Transverse colon (tissue), 4 donors: ENCODE measurements at places on chromosomes 12 and 14. TPM values are rescaled to one million over a fixed set of nuclear protein-coding genes. Genes with fewer than 3 reads are reported as not detected.

DNA sequence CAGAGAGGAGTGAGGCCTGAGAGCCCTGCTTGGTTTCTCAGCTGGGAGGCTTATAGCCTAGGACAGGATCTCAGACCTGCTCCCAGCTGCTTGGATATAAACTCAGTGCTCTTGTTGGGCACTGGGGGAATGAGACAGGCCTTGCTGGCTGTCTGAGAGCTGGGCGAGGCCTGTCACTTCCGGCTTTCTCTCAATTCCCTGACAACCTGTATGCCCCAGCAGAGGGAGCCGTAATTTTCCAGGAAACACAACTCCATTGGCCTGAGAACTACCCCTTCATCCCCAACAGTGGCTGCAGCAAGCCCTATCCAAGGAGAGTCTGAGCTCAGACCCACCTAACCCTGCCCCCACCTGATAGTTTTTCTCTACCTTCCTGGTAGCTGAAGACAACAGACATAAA lies 258.3 kb upstream of the STXBP6 start:
- no peak overlapping the region for H3K4me3 ChIP-seq
- H3K36me3 ChIP-seq: no peaks in the 10 kb centered on the region
- no peaks in the 10 kb centered on the region for H3K4me1 ChIP-seq
- no peak overlapping the region for H3K27ac ChIP-seq
- DNase-seq: peak; percentile 39

DNA sequence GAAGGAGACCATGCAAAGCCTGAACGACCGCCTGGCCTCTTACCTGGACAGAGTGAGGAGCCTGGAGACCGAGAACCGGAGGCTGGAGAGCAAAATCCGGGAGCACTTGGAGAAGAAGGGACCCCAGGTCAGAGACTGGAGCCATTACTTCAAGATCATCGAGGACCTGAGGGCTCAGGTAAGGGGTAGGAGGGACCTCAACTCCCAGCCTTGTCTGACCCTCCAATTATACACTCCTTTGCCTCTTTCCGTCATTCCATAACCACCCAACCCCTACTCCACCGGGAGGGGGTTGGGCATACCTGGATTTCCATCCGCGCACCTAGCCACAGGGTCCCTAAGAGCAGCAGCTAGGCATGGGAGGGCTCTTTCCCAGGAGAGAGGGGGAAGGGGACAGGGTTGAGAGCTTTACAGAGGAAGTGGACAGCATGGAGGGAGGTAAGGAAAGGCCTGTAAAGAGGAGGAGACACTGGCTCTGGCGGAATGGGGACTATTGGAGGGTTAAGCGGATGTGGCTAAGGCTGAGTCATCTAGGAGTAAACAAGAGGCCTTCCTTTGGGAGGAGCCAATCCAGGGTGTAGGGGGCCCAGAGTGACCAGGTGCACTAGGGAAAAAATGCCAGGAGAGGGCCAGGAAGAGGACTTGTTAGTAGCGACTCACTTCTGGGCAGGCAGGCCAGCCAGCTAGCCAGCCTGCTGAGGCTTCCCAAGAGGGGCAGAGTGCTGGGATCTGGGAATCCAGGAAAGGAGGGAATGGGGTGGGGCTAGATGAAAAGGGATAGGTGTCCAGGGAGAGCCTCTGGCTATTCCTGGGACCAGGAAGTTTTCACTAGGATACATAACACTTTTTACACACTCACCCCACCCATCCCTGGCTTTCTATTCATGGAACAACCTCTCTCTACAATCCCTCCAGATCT lies 754 bp downstream of the KRT18 start:
- peak overlapping the region; percentile 69 for H3K4me3 ChIP-seq
- H3K4me1 ChIP-seq: peaks cover 32% of the 10 kb centered on the region
- H3K36me3 ChIP-seq: no peaks in the 10 kb centered on the region
- peak overlapping the region; percentile 96 for H3K27ac ChIP-seq

- H3K27ac ChIP-seq: no peak overlapping the region
- no peak for DNase-seq
- no peaks in the 10 kb centered on the region for H3K36me3 ChIP-seq
- H3K4me1 ChIP-seq: no peaks in the 10 kb centered on the region
These were observed 42.6 kb downstream of the SAMD4A start for GRCh38 chr14:54609576-54609975.

DNA sequence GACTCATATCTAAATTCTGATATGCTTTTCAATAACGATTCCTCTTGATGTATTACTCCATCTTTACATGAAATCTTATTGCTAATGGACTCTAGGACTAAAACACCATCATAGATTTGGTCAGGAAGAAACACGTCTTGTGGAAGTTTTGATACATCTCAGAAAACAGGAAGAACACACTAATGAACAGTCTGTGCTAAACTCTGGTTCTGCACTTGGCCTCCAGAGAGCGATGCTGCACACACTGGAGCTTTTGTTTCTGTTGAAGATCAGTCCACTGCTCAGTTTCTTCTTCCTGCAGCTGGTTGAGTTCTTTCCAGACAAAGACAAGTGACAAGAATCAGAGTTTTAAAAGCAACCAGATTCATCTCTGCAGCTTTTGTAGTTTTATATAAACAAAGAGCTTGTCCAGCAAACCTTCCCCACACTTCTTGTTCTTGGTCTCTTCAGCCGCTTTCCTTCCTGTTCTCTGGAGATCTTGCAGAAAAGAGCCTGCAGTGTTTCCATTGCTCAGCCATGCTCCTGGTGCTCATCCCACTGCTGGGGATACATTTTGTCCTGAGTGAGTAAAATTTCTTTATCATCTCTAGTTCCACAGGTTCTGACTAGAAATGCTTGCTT lies 229.1 kb upstream of the OR4E1 start:
- no peak for DNase-seq
- H3K4me3 ChIP-seq: no peak overlapping the region
- H3K4me1 ChIP-seq: no peaks in the 10 kb centered on the region
- no peaks in the 10 kb centered on the region for H3K36me3 ChIP-seq
- no peak overlapping the region for H3K27ac ChIP-seq
- no peaks in the 10 kb centered on the region for H3K27me3 ChIP-seq

- peak overlapping the region; percentile 66 for H3K27ac ChIP-seq
- H3K4me1 ChIP-seq: peaks cover 4% of the 10 kb centered on the region
- peak overlapping the region; percentile 29 for H3K4me3 ChIP-seq
- no peaks in the 10 kb centered on the region for H3K36me3 ChIP-seq
- no peaks in the 10 kb centered on the region for H3K27me3 ChIP-seq
These were observed 6.9 kb upstream of the SLC7A7 start for GRCh38 chr14:22822016-22822570.

DNA sequence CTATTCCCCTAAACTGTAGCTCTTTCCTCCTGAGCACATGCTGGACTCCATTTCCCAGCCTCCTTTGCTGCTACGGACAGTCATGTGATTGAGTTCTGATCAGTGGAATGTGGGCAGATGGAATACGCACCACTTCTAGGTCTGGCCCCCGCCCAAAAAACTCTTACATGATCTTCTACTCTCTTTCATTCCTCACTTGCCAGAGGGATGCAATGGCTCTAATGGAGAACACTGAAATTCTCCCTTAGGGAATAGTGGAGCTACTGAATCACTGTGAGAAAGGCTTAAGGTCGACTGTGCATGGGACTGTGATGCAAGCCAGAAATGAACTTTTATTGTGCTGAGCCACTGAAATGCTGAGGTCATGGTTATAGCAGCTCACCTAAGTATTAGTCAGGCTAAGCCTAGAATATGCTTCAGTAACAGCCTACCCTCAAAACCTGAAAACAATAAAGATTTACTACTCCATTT lies 13.0 kb upstream of the TMED2 start:
- no peak overlapping the region for H3K27ac ChIP-seq
- no peaks in the 10 kb centered on the region for H3K36me3 ChIP-seq
- no peaks in the 10 kb centered on the region for H3K4me1 ChIP-seq
- no peaks in the 10 kb centered on the region for H3K27me3 ChIP-seq
- peak; percentile 16 for DNase-seq

DNA sequence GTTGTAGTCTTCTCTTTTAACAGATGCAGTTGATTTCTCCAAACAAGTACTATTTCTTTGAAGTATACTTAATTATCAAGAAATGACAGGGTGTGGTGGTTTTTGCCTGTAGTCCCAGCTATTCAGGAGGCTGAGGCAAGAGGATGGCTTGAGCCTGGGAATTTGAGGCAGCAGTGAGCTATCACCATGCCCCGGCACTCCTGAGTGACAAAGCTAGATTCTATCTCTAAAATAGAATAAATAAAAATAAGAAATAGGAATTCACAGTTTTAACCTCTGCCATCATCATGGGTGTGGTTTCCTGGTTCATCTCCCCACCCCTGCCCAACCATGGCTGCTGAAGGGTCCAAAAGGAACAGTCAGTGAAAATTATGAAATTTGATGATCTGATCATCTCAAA lies 290.2 kb upstream of the FLRT2 start:
- no peak overlapping the region for H3K4me3 ChIP-seq
- no peaks in the 10 kb centered on the region for H3K27me3 ChIP-seq
- H3K4me1 ChIP-seq: no peaks in the 10 kb centered on the region
- H3K36me3 ChIP-seq: no peaks in the 10 kb centered on the region
- no peak for DNase-seq

DNA sequence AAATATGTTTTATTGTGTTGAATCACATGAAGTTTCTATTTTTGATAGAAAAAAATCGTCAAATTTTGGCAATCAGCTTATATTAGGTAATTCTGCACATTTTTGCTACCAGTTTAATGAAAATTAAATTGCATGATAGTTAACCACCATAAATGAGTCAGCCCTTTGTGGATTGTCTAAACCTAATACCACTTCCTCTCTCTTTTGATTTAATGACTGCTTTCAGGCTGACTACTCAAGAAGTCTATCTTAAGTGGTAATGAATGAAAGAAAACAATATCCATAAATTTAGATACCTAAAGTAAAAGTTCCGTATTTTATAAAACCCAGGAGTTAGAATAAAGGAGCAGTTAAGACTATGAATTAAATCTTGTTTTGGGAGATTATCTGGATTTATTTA lies 450.5 kb downstream of the TMEM117 start:
- no peaks in the 10 kb centered on the region for H3K36me3 ChIP-seq
- H3K4me1 ChIP-seq: no peaks in the 10 kb centered on the region
- no peak for DNase-seq
- no peaks in the 10 kb centered on the region for H3K27me3 ChIP-seq
- no peak overlapping the region for H3K4me3 ChIP-seq

DNA sequence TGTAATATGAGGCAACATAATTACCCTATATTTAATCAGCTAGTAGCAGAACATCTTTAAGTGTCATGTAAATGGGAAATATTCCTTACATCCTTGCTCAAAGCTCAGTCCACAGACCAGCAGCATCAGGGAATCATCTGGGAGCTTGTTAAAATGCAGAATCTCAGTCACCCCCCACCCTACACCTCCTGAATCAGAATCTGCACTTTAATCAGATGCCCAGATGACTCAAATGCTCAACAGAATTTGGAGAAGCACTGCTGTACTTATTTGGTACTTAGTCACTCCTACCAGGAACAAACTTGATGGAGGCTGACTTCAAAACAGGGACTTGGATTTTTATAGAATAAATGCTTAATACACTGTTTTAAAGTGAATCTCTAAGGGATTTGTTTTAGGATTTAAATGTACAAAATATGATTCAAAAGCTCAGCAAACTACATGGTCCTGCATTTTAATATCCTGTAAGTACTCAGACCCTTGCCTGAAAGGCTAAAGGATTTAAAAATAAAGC lies 96.5 kb downstream of the ARMH4 start:
- H3K4me1 ChIP-seq: no peaks in the 10 kb centered on the region

DNA sequence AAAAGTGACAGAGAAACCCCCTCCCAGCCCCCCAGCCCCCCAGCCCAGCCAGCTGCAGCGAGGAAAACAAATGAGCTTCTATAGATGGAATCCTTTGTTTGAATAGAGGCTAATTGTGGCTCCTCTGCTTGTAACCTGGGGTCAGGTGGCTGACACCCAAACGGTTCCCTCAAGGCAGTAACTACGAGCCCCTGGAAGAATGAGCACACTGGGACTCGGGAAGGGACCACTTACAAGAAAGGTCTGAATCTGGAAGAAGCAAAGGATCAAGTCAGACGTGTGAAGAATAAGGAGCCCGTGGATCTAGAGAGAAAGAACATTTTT lies 108.7 kb upstream of the FUT8 start:
- no peak for DNase-seq
- H3K4me1 ChIP-seq: peaks cover 30% of the 10 kb centered on the region
- no peaks in the 10 kb centered on the region for H3K27me3 ChIP-seq
- no peaks in the 10 kb centered on the region for H3K36me3 ChIP-seq

DNA sequence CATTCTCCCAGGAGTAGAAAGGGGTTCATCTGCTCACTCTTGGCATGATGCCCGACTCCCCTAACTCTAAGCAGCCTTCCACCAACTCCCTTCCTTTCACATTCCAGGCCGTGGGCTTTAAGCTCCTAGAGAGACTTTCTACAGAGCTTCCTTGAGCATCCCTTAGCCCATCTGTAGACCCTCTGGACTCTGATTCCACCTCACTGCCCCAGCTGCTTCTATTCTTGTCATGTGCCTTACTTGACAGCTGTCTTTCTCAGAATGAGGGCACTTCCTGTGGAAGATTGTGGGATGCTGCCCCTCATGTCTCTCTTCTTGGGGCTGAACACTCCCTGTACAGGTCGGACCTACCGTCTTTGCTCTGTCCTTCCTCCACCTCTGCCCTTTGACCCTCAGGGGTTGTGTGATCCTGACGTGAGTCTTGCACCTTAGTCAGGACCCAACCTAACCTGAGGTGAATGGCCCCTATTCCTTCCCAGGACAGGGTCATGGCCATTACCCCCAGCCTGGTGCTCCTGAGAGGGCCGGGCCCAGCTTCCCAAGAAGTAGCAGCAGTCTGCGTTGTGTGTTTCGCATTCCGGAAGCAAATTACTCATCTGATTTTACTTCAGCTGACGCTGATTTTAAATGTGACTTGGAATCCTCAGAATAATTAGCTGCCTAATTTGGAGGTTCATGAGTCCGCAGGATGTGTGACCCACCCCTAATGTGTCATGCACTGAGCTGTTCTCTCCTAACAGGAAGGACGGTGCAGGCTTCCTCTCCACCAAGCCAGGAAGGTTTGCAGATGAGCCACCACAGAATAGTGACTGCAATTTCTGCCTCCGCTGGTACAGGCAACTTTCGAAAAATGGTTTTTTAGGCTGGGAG lies 2.7 kb upstream of the GALNT6 start:
- H3K4me3 ChIP-seq: no peak overlapping the region
- peaks cover 28% of the 10 kb centered on the region for H3K4me1 ChIP-seq
- DNase-seq: peak; percentile 28
- H3K36me3 ChIP-seq: no peaks in the 10 kb centered on the region
- H3K27ac ChIP-seq: no peak overlapping the region

GRCh38 chr12:132181570-132182200 lies 37.4 kb downstream of the NOC4L start:
- no peaks in the 10 kb centered on the region for H3K4me1 ChIP-seq
- H3K4me3 ChIP-seq: no peak overlapping the region
- H3K27me3 ChIP-seq: peaks cover 29% of the 10 kb centered on the region
- H3K27ac ChIP-seq: no peak overlapping the region
- no peaks in the 10 kb centered on the region for H3K36me3 ChIP-seq

KRT72 gene
- total RNA-seq: not detected

DAO gene
- 3.7 TPM for total RNA-seq

TSHR gene
- total RNA-seq: 0.48 TPM

ZDHHC22 gene
- total RNA-seq: 0.14 TPM

CERS5 gene
- 23.5 TPM for total RNA-seq

STON2 gene
- total RNA-seq: 39.4 TPM
